NCI-H1092 treated with DMSO at 0.1 percent for 48 hours (cell line): ENCODE measurements at places on chromosomes 2 and 18.
A peak's percentile ranks its signal among the peaks of the same experiment; 100 is the strongest.

GRCh38 chr2:186170693-186171092, 315.4 kb upstream of the ZC3H15 start:
- no peak for DNase-seq

DNA sequence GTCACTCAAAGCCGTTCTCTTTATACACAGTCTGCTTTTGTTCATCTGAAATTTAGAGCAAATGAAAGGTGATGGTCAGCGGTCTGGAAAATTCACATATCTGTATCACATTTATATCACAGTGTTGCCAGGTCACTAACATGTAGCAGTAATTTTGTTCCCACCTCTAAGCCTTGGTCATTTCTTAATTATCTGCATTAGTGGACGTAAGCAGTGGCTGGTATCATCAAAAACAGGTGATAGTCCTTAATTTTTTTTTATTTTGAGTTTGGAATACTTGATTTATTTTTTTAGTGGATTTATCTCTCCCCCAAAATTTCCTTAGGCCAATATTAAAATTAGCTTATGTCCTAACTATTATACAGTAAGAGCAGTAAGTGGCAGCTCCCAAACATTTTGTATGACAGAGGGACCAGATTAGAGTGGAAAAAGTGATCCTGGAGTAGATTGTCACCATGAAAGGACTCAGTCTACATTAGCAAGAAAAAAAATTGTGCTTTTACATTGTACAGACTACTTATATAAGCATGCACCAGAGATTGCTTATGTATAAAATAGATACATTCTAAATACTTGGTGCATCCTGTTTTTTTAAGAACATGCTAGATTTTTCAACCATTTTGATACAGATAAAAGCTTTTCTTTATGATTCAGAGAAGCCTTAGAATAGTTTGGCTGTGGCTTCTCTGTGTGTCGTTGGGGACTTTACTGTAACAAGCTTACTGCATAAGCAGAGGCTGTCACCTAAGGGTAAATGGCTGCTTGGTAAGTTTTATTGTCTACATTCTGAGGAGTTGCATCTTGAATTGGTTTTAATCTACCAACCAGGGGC, 65.0 kb downstream of the MAPRE2 start:
- no peak for DNase-seq

- no peak for DNase-seq
Observed at GRCh38 chr2:195687320-195688086, 30.5 kb downstream of the SLC39A10 start.

DNA sequence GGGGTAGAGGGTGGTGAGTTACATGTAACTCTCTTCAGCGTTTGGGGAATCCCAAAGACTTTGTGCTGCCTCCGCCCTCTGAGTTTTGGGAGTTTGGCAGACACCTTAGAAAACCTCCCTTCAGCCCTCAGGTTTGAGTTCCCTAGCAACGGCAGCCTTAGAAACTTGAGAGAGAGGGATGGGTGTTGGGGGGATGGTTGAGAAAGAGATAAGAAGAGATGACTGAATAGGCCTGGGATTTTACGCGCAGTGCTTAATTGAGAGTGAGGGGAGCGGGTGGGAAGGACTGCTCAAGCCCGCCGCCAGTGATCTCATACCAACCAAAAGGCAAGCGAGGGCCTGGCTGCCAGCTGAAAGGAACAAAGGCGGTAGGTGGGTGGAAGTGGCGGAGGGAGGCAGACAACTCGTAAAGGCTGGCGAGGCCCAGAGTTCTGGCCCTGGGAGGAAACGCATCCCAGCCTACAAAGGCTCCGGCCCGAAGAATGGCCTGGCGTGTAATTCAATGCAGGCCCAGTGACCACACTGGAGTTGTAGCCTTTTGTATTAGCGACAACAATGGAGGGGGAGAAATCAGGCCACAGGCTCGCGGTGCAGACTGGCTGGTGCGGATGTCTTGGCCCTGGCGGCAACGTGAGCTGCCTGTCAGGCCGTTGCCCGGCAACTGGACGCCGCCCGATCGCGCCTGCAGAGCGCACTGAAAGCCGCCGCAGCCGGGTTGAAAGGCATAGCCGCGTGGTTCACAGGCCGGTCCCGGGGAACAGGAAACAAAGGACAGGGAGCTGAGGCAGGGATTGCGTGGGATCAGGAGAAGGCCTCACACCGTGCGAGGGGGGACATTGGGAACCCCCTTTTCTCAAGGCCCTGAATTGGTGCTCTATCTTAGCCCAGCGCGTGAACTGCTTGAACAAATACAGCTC, 39.9 kb upstream of the DARS1 start:
- peak; percentile 73 for DNase-seq
